ENCODE measurements at places on chromosomes 16 and 17. TPM values are rescaled to one million over a fixed set of nuclear protein-coding genes. Genes with fewer than 3 reads are reported as not detected.

The TMEM238L gene
- total RNA-seq, result 4.1 TPM

The KCNH6 gene
- total RNA-seq, result not detected

The MYH13 gene
- 0.05 TPM for total RNA-seq

The KCTD19 gene
- 1.1 TPM for total RNA-seq

The MLX gene
- total RNA-seq, result 17.1 TPM

The SLC52A1 gene
- 0.58 TPM for total RNA-seq

The CSH1 gene
- 0.42 TPM for total RNA-seq

The PARD6A gene
- total RNA-seq, result 1.7 TPM

The TLCD3B gene
- total RNA-seq, result 0.32 TPM

The ABCC11 gene
- 0.11 TPM for total RNA-seq

The FOXN1 gene
- total RNA-seq, result 0.11 TPM

The CYLD gene
- total RNA-seq, result 61.3 TPM
